ENCODE measurements at places on chromosomes 3 and 15.
A peak's percentile ranks its signal among the peaks of the same experiment; 100 is the strongest.

DNA sequence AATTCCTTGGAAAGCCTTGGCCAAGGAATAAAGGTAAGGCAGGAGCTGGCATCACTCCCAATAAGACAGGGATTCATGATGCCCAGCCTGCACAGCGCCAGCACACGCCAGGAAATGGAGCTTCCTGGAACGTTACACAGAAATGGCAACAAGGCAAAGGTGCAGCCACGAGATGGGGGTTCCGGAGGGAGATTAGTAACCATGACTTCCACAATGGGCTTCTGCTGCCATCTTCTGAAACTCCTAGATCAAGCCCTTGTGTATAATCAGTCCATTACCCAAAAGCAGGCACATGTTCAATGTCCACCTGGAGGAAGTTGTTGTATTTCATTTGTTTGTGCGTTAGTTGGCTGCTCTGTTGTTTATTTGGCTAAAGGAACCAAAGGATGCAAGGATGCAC lies 131.2 kb upstream of the TRIM42 start:
- no peak for DNase-seq

- DNase-seq, result no peak
Observed at GRCh38 chr3:154889227-154889634, 190.9 kb upstream of the MME start.

DNA sequence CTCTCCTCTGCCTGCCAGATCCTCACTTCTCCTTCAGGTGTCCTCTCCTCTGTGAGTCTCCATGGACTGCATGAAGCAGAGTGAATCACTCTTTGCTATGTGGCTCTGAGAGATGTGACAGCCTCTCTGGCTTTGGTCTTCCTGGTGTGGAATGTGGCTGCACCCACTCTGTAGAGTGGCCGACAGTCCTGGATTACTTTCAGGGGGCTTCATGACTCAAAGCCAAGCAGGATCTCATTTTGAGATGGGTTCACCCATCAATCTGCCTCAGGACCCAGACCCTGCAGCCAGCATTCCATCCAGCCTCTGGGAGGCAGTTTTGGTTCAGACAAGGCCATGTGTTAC lies 221.9 kb upstream of the LYSMD4 start:
- DNase-seq, result no peak

DNA sequence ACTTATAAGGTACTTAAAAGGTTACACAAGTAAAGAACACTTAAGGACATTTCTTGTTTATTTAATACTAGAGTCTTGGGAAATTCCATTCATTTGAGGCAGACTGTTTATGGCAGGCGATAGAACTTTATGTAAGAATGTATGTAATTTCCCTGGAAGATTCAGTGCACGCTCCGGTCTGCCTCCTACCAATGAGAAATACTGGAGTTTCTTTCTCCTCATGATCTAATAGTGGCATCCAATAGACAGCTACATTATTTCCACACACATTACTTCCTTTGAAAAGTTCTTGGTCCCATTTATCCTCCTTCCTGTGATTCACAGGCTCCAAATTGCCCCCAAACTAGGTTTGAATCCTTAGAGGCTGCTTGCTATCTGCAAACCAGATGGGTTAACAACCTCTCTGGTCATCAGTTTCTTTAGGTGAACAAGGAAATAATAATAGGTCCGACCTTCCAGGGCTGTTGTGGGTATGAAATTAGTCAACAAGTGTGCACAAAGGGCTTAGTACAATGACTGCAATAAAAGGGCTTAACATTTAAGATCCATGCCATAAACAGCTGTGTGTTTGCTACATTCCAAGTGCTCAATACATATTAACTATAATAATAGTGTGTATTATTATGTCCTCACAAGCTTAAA lies 30.7 kb downstream of the EIF4E3 start:
- peak; percentile 92 for DNase-seq

DNA sequence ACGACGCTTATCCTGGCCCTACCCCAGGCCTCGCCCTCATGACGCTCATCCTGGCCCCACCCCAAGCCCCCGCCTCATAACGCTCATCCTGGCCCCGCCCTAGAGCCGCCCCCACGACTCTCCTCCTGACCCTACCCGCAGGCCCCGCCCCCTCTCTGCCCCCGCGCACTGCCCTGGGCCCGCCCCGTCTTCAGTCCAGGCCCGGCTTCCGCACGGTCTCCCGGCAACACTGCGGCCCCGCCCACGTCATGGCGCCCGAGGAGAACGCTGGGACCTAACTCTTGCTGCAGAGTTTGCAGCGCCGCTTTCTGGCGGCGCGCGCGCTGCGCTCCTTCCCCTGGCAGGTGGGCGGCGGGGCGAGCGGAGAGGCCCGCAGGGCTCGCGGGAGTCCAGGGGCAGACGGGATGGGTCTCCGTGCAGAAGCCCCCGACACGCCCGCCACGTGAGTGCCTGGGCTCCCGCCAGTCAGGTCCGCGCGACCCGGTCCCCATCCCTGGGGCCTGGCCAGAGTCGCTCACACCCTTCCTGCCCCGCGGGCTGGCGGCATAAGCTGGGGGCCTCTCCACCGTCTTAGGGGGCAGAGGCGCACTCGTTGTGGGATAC lies 52.5 kb upstream of the ROPN1B start:
- peak; percentile 89 for DNase-seq

DNA sequence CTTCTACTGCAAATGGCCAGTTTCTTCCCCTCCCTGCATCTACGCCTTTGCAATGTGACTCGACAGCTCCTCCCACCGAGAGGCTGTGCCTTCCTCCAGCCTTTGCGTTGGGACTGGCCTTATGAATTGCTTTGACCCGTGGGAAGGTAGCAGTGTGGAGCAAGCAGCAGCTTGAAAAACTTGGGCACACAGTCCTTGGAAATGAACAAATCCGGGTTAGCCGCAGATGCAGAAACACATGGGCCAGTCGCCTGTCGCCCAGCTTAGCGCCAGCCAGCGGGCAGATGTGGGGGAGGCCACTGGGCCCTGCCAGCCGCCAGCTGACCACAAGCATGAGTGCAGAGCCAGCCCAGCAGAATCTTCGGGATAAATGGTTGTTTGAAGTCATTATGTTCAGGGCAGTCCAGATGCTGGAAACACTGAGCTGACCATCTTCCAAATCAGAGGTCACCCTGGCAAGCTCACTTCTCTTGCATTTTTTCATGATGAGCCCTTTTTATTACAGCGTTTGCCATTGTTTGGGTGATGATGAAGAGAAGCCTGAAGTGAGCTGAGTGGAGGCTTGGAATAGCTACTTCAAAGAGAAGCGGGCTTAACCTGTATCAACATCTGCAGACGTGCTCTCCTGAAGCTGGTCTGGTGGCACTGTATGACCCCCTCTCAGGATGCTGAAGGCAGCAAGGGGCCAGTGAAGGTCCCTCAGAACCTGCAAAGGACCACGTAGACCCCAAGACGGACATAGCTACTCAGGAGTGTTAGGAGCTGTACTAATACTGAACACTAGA lies 9.8 kb downstream of the SELENOS start:
- peak; percentile 79 for DNase-seq

DNA sequence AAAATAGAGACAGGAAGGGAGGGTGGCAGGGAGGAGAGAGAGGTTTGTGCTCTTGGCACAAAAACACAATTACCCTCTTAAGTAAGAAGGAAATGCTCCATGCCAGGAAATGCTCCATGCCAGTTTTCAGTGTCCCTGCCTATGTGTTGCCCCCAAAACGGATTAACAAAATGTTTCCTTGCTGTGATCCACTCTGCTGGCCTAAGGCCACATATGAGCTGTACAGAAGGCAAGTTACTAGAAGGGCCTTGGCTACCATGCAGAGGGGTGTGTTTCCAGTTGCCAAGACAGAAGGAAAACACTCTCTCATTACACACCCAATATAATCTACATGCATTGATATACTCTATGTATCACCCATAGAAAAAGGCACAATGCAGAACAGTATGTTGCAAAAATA lies 98.2 kb upstream of the PTPRG start:
- DNase-seq, result no peak

- DNase-seq, result peak; percentile 96
Observed at GRCh38 chr3:41681479-41681878, 280.4 kb downstream of the ULK4 start.

- peak; percentile 77 for DNase-seq
Observed at GRCh38 chr3:176941689-176942088, 255.6 kb downstream of the TBL1XR1 start.

- no peak for DNase-seq
Observed at GRCh38 chr3:102183623-102184022, 251.2 kb upstream of the ZPLD1 start.

DNA sequence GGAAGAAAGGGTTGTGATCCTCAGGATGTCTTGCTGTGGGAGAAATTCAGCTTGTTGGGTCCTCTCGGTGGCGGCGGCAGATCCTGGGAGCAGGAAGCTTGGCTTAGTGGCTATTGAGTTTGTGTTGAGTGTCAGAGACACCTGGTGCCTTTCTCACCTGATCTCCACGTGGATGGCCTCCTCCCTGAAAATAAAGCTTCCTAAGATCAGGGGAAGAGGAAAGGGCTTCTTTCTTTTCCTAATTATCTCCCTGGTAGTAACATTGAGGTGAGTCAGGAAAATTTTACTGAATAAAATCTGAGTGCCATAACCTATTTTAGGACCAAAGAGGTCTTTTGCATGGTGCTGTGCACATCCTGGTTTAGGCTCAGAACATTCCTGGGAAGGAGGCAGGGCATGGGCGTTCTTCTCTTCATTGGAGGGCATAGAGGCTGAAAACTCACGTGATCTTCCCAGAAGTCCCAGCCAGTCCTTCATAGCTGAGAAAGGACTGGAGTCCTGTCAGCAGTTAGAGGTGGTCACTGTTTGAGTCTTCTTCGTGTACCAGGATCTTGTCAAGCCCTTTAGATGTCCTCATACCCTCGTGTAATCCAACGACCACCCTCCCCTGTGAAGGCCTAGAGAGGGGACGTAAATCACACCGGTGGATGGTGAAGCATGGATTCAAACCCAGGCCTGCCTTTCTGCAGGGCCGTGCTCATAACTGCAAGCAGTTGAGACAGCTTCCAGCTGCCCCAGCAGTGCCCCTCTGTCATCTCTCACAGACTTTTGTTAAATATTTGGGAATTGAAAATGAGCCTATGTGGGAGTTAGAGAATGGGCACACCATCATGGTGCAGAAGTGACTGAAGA lies 1.1 kb downstream of the CMTM8 start:
- no peak for DNase-seq

DNA sequence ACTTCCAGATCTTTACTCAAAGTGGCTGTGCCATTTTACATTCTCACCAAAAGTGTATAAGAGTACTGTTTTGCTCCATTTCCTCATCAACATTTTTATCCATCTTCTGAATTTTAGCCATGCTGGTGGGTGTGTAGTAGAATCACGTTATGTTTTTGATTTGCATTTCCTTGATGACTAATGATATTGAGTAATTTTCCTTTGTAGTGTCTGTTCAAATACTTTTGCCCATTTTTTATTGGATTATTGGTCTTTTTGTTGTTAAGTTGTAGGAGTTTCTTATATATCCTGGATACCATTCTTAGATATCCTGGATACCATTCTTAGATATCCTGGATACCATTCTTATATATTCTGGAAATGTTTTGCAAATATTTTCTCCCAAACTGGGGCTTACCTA lies 344.9 kb downstream of the LRRC3B start:
- DNase-seq, result no peak

DNA sequence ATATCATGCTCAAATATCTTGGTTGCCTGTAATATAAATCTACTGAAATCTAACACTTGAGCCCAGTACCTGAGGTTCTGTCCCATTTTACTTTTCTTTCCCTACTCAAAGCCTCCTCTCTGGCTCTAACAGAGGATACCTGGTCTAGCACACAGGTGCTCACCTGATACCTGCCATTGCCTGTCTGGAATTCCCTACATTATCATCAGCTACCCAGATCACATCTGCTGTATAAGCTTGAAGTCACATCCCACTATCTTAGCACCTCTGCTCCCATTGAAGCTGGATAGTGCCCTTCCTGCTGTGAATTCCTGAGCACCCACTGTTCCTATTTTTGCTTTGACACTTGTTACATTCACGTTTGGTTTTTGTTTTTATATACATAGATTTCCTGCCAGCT lies 30.5 kb downstream of the GYG1 start:
- no peak for DNase-seq

- no peak for DNase-seq
Observed at GRCh38 chr3:132870541-132870940, 148.3 kb upstream of the NPHP3 start.

DNA sequence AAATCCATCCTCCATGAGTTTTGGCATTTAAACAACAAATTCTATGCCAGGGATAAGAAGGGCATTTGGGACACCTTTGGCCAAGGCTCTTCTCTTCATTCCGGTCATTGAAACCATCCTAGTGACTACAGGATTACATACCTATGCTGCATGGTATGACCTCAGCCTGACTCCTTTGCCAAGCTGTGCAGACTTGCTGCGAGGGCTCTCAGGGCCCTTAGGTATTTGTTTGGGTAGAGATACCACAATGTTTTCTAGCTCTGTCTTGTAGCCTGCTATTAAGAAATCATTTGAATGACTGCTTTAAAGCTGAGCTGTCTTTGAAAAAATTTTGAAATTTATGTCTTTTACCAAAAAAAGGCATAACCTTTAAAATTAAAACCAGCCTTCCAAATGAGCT lies 749.8 kb upstream of the SGO1 start:
- no peak for DNase-seq

GRCh38 chr3:118244761-118245160 lies 789.9 kb downstream of the IGSF11 start:
- DNase-seq, result no peak
